ENCODE measurements at places on chromosomes 1 and 21. TPM values are rescaled to one million over a fixed set of nuclear protein-coding genes. Genes with fewer than 3 reads are reported as not detected.
A peak's percentile ranks its signal among the peaks of the same experiment; 100 is the strongest.

Gene REG4
- not detected for total RNA-seq

DNA sequence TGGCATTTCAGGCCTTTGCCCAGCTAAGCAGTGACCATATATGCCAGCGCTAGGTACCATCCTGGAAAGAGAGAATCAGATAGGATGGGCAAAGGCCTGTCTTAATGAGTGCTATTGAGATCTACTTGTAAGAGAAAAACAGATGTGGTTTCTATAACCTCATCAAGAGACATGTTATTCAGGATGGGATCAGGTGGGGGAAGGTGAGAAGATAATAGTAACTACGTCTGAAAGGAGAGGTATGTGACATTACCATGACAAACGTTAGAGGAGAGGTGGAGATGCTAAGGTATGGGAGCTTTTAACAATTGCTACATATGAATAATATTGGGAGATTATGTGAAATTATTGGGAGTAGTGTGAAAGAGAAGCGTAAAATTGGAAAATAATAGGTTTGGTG, 204.2 kb upstream of the PLXNA2 start:
- DNase-seq, result no peak

Gene PRELP
- total RNA-seq, result not detected

GRCh38 chr1:111656086-111657017, 36.8 kb downstream of the RAP1A start:
- DNase-seq, result peak; percentile 37

GRCh38 chr1:198669023-198669698, 30.3 kb downstream of the PTPRC start:
- peak; percentile 56 for DNase-seq

DNA sequence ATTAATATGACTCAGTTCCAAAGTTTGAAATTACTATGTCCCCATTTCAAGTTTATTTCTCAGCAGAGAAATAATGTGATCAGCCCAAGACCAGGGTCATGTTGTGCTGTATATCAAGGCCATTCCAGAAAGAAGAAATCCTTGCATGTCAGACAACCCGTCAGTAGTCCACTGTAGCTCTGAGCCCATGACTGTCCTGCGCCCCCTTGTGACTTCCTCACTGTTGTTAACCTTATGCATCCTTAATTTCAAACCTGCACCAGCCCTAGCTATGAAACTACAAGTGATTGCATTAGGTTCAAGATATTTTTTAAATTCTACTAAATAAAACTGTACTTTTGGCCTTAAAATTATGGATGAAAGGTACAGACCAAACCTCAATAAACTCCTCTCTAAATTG, 133.0 kb downstream of the LRRC7 start:
- DNase-seq, result no peak

GRCh38 chr1:47179988-47180563, 9.8 kb downstream of the PDZK1IP1 start:
- no peak for DNase-seq

- peak; percentile 68 for DNase-seq
Observed at GRCh38 chr21:29175408-29176134, 45.1 kb downstream of the MAP3K7CL start.

GRCh38 chr1:74571493-74571800, 59.0 kb upstream of the LRRC53 start:
- DNase-seq, result no peak

- DNase-seq, result no peak
Observed at GRCh38 chr1:73604211-73604610, 593.8 kb downstream of the LRRIQ3 start.

GRCh38 chr1:185244015-185244747, 72.9 kb downstream of the IVNS1ABP start:
- DNase-seq, result peak; percentile 14

GRCh38 chr1:1759456-1760344, 18.6 kb downstream of the NADK start:
- no peak for DNase-seq

GRCh38 chr1:1361982-1362423, 3.6 kb upstream of the MXRA8 start:
- no peak for DNase-seq

Gene LCK
- total RNA-seq, result 1.1 TPM

Gene BRWD1
- total RNA-seq, result 17.3 TPM

DNA sequence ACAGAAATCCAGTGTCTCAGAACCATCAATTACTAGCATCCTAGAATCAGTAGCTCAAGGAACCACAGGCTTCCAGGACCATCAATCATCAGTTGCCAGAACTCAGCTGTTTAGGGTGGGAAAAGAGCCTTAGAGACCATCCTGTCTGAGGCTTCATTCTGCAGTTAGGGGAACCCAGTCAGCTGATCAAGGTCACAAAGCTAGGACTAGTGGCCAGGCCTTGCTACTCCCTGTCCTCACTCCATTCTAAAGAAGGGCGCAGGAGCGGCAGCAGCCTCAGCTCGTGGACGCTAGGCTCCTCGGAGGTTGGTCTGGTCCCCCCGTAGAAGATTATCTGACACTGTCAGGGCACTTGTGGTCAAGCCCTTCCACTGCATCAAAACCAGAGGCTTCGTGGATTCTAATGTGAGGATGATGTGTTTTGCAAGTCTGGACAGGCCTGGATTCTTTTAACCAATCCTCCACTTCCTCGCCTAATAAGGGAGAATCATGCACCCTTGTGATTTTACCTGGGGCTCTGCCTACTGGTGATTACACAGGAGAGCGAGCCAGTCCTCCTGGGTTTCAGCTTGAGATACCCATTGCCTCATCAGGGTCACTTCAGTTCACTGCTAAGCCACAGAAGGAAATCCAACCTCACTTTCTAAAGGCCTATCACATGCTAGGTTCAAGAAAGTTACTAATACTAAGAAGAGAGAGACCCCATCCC, 41.7 kb upstream of the IFFO2 start:
- no peak for DNase-seq

Gene CTSE
- total RNA-seq, result not detected

DNA sequence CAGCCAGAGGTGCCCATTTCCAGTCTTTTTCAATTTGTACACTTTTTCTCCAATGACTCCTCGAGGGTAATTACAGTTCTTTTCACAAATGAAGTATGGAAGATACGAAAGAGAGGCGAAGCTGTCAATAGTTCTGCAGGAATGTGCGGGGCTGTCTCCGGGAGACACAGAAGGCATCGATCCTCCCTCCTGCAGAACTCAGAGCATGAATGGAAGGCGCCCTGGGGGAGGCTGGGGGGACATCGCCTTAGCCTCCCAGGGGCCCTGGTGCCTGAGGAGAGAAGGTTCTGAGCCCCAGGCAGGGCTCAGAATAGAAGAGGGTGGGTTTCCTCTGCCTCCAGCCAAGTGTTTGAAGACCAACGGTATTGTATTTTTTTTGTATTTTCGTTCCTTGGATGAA, 49.7 kb upstream of the GRIK3 start:
- no peak for DNase-seq

GRCh38 chr1:210907251-210907805, 226.6 kb downstream of the KCNH1 start:
- DNase-seq, result no peak

DNA sequence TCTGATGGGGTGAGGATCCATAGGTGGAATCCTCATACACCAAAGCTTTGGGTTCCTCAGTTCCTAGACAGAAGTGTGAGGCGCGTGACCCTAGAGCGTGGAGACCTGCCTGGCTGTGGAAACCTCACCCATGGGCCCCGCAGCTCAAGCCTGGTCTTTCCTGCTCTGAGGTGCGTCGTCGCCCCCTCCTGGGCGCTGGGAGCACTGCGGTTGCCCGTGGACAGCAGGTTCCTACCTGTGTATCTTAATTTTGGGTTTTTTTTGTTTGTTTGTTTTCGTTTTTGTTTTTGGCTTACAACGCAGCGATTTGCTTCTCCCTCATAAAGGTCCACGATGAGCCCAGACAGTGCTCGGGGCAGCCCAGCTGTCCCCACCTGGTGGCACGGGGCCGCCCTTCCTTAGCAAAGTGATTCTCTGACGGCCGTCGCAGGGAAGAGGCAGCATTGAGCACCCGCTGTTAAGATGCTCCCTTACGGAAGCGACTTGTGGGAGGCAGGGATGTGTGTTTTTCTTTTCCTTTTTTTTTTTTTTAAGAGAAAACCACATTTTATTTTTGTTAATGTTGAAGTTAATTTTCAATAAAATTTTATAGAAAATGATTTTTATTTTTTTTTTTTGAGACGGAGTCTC, 36.5 kb upstream of the TRAPPC10 start:
- peak; percentile 9 for DNase-seq

DNA sequence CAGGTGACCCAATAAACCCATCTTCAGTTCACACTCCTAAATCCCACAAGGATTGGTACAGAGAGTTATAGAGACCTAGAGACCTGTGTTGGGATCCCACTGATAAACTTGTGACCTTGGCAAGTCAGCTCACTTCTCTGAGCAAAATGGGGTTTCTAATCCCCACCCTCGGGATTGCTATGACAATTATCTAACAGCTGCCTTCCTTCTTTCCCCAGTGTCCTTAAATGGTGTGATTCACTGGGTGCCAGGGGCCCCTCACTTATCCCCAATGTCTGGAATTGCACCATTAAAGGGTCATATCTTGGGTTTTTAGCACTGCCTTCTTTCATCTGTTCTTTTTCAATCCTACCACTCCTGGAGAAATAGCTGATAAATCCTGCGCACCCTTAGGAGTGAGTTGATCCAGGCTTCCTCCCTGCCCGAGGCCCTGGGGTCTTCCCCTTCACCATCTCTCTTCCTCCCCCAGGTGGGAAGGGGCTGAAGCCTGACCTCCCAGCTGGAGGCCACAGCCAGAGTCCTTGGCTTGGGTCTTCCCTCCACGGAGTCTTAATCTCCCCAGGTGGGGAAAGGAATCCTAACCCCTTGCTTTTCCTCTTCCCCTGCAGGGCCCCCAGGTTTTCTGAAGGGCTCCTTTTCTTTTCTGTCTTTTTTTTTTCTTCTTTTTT, 39.7 kb downstream of the LACTBL1 start:
- no peak for DNase-seq

DNA sequence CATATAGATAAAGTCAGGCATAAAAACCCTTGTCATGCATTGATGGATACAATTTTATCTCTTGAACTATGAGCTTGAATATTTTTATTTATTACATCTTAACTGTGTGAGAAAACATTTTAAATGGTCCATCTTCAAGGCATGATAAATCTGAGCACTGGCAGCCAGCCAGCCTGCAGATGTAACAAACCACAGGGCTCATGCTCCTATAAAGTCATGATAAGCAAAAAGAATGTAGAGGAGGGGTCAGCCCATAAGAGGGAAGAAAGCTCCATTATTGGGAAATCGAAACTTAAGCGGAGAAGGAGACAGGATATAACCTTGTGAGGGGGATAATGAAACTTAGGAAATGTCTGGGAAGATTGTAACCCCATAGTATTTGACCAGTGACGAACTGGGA, 839.0 kb downstream of the LRRIQ3 start:
- DNase-seq, result no peak

- no peak for DNase-seq
Observed at GRCh38 chr1:9724706-9725476, 73.4 kb downstream of the PIK3CD start.

Data from glomerular endothelial cell (primary cell).